GM04503 (cell line): ENCODE measurements at places on chromosomes 1 and 21.

DNA sequence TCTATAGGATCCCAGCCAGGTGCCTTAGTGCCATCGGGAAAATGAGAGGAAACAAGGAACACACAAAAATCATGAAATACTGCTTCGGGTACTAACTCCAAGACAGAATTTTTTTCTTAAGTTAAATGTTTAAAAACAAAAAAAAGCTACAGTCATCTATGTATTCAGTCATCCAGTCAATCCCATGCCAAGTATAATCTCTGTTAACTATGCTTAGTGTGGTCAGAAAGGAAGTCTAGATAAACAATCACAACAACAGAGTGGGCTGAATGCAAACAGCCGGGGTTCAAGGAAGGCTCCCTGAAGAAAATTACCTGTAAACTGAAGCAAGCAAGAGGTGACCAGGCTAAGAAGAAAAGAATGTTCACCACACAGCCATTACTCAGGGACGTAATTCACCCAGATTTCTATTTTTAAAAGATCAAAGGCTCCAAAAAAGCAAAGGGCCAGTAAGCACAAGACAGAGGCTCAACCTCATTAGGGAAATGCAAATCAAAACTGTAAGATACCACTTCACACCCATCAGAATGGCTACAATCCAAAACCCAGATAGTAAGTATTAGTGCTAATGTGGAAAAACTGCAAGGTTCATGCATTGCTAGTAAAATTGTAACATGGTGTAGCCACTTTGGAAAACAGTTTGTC lies 53.0 kb downstream of the RERE start:
- no peak for DNase-seq

GRCh38 chr1:15354580-15354965 lies 55.1 kb upstream of the EFHD2 start:
- no peak for DNase-seq

DNA sequence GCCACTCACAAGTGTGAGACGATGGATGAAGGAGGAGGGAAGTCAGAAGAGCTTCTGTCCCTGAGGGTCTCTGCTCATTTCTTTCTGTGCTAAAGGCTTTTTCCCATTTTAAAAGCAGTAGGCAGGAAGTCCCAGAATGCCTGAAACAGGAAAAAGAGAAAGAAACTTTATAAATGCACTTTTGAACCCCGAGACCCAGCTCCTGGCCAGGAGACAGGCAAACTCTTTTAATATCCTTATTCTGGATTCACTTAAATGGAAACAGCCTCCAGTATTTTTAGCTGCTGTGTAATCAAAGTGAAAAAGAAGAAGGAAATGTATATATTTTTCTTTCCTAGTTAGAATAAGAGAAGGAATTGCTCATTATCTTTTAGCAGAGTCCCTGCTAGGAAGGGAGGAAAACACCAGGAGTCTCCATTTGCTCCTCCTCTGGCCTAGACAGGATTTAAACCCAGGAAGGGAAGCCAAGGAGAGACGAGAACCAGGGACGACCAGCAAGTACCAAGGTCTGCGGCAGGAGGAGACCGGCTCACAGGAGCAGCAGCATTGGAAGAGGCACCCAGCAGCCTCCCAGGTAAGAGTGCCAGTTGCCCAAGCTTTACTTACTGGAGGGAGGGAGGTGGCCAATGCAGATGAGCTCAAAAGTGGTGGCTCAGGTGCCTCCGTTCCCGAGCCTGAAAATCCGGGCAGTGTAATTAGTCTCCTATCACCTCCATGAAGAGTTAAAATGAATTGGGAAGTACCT lies at the start of gene TNN:
Gene TNN (plus strand): TSS at position 472 of the 745 bp plus-strand sequence. CDS start 9,586 bp downstream, outside the sequence.
- no peak for DNase-seq

- DNase-seq: peak; percentile 85
These were observed 57.1 kb downstream of the TNFSF18 start for GRCh38 chr1:172993640-172994039.

DNA sequence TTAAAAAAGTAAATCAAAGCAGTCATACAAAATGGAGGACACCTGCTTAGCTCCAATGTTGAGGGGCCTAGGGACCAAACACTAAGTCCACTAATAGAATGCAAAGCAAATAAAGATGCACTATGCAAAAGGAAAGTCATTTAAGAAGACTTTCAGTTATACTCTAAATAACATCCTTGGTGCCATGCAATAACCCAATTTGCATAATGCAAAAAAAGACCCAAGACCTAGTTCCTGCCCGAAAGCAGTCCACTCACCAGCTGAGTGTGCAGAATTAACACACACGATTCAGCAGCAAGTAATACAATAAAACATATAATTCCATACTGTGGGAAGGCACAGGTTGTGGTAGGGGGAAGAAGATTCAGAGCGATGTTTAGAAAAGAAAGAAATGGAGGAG lies 101.8 kb downstream of the TGFBR3 start:
- no peak for DNase-seq
